Endothelial cell (in vitro differentiated cells): ENCODE measurements at places on chromosomes 2 and 18.

- no peak overlapping the region for H3K27ac ChIP-seq
- DNase-seq: no peak
- no peak overlapping the region for H3K4me3 ChIP-seq
- H3K36me3 ChIP-seq: no peaks in the 10 kb centered on the region
- peaks cover 4% of the 10 kb centered on the region for H3K4me1 ChIP-seq
- H3K27me3 ChIP-seq: no peaks in the 10 kb centered on the region
These were observed 48.2 kb upstream of the BIN1 start for GRCh38 chr2:127155028-127155581.

- peaks cover 4% of the 10 kb centered on the region for H3K27me3 ChIP-seq
- peak overlapping the region; percentile 99 for H3K27ac ChIP-seq
- peak; percentile 47 for DNase-seq
- H3K4me3 ChIP-seq: peak overlapping the region; percentile 52
These were observed 20.1 kb upstream of the YES1 start for GRCh38 chr18:832085-832681.

DNA sequence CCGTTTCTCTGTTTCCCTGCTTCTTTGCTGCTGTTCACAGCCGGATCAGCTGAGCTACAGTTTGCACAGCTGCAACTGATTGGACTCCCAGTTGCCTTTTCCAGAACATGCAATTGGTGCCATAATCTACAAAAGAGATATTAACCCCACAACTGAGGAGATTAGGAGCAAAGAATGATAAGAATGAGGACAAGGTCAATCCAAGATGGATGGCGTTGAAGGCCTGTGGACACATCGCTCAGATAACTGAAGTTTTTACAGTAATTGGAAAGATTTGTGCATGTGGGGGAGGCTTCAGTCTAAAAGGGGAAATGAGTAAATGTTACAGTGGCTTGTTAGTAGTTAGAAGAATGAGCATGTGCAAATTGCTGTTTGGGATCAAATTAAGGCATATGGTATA lies 263.2 kb downstream of the TGIF1 start:
- peaks cover under 1% of the 10 kb centered on the region for H3K27me3 ChIP-seq
- DNase-seq: no peak
- H3K4me1 ChIP-seq: peaks cover 6% of the 10 kb centered on the region
- no peak overlapping the region for H3K27ac ChIP-seq
- H3K4me3 ChIP-seq: no peak overlapping the region

DNA sequence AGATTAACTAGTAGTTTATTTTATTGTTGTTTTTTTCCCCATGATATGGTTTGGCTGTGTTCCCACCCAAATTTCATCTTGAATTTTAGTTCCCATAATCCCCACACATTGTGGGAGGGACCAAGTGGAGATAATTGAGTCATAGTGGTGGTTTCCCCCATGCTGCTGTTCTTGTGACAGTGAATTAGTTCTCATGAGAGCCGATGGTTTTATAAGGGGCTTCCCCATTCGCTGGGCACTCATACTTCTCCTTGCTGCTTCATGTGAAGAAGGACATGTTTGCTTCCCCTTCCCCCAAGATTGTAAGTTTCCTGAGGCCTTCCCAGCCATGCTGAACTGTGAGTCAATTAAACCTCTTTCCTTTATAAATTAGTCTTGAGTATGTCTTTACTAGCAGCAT lies 36.5 kb downstream of the GALNT14 start:
- no peak overlapping the region for H3K4me3 ChIP-seq
- H3K36me3 ChIP-seq: no peaks in the 10 kb centered on the region
- no peaks in the 10 kb centered on the region for H3K27me3 ChIP-seq
- no peak overlapping the region for H3K27ac ChIP-seq

DNA sequence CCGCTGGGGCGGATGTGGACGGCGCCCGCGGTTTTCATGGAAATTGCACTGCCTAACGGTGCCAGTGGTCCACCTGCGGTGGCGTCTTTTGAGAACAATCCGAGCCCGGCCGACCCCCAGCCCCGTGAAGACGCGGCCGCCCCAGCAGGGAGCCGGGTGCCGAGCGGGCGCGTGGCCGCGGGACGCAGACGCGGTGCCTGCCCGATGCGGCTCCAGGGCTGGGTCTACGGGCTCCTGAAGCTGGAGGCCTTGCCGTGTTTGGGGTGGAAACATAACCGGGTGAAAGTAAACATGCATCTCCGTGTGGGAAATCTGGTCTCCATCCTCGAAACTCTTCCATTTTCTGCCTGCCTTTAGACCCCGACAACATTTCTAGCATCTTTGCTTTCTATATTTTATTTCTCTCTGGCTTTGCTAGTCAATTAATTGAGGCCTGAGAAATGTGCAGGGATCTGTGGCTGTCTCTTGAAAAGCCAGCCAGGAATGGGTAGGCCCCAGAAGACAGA lies 572 bp downstream of the INPP4A start:
- H3K4me1 ChIP-seq: peaks cover 11% of the 10 kb centered on the region
- H3K27me3 ChIP-seq: peaks cover 3% of the 10 kb centered on the region
- H3K27ac ChIP-seq: peak overlapping the region; percentile 88
- H3K4me3 ChIP-seq: peak overlapping the region; percentile 98

- H3K36me3 ChIP-seq: no peaks in the 10 kb centered on the region
- peaks cover 11% of the 10 kb centered on the region for H3K4me1 ChIP-seq
- H3K4me3 ChIP-seq: no peak overlapping the region
- DNase-seq: no peak
- no peak overlapping the region for H3K27ac ChIP-seq
These were observed 41.2 kb upstream of the CWC22 start for GRCh38 chr2:180048251-180048650.
